MV-4-11 (cell line): ENCODE measurements at places on chromosomes 7 and 10.

DNA sequence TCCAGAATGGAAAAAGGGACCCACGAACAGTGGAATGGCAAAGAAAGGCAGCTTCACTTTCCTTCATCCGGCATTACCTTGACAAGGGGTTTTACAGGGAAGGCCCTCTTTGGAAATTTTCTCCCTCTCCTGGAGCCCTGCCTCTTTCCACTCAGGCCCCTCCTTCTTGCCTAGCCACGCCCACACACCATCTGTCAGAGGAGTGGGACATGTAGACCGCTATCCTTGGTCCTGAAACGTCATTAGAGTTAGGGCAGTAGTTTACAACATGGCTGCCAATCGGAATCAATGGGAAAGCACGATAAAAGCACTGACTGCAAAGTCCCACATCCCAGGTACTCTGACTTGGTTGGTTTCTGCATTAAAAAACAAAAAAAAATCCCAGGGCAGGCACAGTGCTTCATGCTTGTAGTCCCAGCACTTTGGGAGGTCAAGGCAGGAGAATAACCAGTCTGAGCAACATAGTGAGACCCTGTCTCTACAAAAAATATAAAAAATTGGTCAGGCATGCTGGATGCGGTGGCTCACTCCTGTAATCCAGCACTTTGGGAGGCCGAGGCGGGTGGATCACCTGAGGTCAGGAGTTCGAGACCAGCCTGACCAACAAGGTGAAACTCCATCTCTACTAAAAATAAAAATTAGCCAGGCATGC lies 96.4 kb downstream of the MARCHF5 start:
- DNase-seq = peak; percentile 45

DNA sequence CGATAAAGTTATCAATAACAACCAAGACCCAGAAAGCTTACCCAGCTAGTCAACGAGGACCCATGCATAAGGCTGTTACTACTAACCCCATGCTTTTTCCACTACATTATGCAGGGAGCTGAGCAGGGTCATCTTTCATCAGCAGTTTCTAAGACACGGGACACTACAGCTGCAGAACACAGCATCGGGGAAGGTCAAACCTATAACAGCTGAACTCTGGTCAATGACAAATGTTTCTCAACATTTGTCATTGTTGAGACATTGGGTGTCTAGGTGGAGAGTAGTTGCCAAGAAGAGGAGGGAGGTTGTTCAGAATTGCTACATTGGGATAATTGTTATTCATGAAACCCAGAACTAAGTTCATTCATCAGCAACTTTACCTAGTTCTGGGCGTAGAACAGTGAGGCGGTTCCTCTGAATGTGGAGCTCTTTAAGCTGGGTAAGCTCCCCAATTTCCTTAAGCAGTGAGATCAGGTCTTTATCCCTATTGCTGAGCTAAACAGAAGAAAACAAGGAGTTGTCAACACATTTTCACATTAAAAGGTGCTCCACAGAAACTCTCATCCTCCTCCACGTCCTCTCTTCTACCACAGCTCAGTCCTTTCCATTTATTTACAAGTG lies 105.6 kb downstream of the ZNF22 start:
- no peak for DNase-seq

DNA sequence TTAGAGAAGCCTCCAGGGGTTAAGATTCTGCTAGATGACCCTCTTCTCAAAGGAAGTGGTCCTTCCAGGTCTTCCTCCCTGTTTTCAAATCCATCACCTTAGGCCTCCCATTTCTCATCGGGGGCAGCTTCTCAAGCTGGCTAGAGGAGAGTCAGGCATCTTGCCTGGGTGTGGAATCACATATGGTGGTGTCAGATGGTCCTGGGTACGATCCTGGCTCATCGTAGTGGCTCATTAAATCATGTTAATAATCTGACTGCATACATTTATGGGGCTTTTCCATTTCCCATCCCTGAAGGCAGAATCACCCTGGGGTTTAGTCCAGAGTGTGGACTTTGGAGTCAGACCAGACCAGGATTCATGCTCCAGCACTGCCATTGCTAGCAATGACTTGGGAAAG lies 132.6 kb downstream of the RPS24 start:
- DNase-seq = no peak

DNA sequence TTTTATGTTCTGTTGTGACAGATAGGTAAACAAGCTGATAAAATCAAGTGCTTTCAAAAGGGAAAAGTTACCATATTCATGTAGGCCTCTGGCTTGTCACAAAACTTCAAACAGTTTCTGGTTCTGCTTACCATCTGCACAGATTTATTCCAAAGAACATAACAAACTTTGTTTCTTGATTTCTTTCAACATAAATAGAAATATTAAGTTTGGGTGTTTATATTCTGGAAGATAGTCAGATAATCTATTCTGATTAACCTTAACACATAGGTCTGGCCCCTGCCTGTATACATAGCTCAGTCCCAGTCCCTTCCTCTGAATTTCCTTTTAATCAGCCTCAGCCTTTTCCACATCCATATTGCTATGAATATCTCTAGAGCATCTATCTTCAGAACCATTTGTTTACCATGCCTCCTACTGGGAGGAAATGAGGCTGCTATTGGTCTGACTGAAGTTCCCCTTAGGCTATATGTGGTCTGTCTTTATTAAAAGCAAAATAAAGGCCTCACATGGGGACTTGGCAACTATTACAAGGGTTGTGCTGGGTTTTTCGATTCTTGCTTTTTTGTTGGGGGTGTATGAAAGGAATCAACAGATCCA lies 319.0 kb downstream of the HPSE2 start:
- no peak for DNase-seq

DNA sequence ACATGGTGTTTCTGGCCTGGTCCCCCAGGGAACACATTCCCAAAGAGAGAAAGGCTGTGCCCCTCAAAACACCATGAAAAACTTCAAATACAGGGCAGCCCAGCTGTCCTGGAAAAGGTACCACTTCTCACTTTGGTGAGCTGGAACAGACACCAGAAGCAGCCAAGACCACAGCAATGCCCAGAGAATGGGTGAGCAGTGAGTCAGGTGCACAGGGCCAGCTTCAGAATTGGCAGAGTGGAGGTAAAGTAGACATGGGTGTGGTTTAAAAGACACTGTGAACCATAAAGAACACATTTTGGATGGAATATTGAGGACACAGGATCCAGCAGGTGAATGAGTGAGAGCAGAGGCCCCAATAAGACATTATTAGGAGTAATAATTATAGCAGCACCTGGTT lies 51.3 kb downstream of the FAM13C start:
- no peak for DNase-seq

- DNase-seq = peak; percentile 61
Observed at GRCh38 chr7:17846935-17847334, 93.4 kb downstream of the SNX13 start.

DNA sequence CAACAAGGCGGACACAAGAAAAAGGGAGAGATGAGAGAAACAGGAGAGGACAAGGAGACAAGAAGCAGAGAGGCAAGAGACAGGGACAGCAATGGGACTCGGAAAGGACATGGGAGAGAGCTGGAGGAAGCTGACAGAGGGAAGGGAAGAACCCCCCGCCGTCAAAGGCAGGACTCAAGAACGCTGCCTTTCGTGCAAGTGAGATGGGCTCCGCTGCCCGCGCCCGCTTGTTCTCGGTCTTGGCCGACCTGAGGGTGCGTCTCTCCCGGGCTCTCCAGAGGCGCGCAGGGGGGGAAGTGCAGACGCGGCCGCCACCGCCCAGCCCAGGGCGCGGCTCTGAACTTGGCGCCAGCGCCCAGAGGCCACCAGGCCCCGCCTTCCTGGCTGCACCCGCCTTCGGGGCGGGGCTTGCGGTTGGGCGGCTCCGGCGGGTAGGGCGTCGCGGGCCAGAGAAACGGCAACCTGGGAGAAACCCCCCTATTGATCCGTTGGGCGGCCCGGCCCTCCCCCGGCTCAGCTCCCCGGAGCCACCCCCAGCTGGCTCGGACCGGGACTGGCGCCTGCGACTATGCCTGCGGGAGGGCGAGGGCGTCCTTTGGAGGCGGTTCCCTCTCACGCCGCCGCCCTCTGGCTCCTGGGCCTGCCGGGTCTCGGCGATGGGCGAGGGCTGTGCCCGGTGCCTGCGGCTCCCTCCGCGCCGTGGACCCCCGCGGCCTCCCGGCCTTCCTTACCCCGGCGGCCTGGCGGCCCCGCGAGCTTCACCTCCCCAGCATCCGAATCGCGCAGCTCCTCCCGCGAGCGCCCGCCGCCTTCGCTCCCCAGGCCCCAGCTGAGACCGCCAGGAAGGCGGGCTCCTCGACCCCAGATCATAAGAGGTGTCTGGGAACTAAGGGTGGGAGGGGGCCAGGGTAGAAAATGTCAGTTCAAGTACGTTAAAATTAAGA lies 2.2 kb upstream of the ANTXRL start:
- peak; percentile 62 for DNase-seq

DNA sequence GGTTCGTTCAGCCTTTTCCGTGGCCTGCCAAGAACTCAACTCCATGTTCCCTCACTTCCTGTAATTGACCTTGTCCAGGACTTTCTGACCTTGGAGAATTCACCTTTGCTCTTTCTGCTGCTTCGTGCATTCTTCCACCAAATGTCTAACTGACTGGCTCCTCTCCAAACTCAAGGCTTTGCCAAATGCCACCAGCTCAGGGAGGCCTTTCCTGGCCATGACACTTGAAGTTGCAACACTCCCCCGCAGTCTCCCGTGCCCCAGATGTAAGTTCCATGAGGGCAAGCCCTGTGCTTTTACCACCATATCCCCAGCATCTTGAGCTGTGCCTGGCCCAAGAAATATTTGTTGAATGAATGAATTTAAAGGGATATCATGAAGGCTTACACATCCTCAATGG lies 238.4 kb downstream of the ARHGAP21 start:
- DNase-seq = no peak

DNA sequence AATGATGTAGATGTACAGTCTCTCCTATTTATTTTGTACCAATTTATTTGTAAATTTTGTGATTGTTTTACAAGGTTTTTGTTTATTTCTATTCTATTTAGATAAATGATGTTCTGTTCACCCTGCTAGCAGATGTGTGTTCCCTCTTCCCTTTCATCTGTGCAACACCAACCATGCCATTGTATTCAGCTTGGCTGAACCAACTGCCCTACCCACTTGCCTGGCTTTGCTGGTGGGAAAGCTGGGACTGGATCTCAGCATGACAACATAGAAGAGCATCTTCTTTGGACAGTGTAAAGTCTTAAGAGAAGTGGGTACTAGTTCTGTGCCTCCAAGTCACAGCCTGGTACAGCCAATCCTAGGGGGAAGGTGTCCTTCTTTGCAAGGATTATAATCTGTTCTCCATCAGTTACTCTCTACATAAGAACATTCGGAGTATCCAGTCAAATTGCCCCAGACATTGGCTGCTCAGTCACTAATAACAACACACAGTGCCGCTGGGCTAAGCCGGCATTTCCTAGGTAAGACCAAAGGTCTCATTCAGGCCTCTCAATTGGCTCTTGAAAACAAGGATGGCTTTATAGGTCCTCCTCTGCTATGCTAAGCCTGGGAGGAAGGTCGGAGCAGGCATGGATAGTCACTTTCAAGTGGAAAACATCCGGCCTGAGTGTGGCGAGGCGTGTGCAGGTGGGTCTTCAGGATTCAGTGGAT lies 109.7 kb downstream of the NT5C2 start:
- DNase-seq = no peak

DNA sequence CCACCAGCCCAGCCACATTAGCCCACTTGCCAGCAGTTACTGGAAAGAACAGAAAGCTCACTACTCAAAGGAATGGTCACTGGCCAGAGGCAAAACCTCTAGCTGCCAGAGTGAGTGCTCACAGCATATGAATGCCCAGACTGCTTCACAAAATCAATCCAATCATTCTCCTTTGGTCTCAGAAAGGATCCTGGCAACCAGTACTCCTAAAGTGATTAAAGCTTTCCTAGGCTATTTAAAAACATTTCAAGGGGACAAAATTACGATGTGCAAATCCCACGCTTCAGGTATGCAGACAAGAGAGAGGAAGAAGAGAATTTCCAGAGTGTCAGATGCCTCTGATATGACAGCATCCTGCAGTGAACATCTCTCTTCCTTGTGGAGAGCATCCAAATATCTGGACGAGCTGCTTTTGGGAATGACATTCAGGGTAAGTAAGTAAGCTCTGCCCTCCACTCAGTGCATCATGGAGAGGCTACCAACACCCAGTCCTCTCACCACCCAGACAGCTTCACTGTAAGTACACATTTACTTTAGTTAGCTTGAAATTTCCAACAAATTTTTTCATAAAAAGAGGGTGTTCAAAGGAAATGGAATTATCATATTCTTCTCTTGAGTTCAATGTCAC lies 25.1 kb downstream of the ICA1 start:
- DNase-seq = no peak

DNA sequence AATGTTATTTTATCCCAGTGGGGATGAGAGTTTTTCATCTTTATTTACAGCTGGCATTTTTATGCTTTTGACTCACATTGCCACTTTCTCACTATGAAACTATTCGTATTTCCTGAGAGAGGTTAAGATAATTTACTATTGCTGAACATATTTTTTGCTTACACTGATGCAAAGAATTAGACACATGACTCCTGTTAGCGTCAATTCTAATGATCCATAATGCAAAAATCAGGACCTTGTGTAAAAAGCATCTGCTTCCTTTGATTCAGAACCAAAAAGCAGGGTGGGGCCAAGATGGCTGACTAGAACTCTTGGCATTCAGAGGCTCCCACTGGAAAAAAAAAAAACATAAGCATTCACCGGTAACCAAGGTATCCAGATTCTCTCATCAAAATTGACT lies 464.8 kb downstream of the SEMA3D start:
- no peak for DNase-seq

DNA sequence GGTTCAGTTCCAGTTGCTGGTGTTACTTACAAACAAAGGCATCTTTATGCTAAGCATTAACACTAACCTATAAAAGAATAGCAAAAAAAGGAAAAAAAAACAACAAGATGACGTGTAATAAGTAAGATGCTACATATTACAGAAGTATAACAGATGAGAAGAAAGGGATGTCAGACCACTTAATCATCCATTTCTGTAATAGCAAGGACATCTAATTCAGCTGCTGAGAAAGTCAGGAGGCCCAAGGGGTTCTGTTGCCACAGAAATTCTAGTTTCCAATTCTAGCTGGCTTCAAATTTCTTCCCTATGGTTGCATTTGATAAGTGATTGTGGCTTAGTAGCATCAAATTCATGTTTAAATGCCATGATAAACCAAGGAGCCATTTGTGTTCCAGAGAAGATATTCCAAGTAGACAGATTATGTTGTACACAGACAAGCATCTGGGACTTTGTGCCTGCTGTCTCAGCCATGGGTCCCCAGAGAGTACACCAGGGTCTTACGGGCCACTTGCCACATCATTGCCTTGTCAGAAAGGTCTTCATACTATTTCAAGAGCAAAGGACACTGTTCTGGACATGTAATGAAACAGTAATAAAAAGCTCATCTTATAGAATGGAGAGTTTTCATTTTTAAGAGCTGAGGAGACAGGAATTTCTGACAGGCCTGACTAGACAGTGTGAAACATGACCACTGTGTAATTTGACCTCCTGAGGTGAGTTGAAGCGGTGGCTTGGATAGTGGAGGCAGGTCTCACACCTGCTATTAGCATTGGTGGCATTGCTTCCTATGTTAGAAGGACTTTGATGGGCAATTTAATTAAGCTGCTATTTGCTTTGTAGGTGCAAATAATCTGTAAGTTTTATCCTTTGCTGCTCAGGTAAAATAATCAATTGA lies 4.2 kb upstream of the ASB4 start:
- DNase-seq = no peak
